NCI-H345 (cell line): ENCODE measurements at places on chromosomes 7 and 10.

DNA sequence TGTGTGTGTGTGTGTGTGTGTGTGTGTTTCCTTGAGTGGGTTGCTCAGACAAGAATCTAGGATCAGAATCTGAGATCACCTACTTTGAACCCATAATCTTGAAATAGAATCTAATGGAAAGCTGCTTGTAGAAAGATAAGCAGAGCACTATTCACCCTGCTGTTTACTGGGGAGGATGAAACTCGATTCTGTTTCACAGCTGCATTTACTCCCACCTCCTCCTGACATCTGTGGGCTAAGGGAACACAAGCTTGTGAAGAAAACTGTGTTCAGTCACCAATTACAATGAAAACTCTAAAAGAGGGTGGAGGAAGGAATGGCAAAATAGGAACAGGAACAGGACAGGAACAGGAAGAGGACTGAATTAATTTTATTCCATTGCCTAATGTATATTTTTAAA is 269.5 kb downstream of the TSPAN12 start:
- DNase-seq = no peak

GRCh38 chr7:39894904-39895303 is 55.2 kb upstream of the CDK13 start:
- no peak for DNase-seq

DNA sequence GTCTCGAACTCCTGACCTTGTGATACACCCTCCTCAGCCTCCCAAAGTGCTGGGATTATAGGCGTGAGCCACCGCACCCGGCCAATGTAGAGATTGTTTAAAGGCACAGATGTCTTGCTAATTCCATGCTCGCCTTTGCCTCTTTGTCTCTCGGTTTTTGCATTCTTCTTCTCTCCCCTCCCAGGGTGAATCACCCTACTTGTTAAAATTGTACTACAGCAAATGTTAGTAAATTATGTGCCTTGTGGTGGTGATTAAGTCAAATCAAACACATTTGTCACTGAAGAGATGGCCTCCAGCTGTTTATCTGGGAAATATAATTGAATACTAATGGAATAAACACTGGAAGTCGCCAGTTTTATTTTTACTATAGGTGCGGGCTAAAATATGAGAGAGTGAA is 384.4 kb upstream of the AUTS2 start:
- DNase-seq = no peak

- DNase-seq = no peak
Measured at GRCh38 chr10:116183733-116184511, 89.1 kb downstream of the GFRA1 start.

DNA sequence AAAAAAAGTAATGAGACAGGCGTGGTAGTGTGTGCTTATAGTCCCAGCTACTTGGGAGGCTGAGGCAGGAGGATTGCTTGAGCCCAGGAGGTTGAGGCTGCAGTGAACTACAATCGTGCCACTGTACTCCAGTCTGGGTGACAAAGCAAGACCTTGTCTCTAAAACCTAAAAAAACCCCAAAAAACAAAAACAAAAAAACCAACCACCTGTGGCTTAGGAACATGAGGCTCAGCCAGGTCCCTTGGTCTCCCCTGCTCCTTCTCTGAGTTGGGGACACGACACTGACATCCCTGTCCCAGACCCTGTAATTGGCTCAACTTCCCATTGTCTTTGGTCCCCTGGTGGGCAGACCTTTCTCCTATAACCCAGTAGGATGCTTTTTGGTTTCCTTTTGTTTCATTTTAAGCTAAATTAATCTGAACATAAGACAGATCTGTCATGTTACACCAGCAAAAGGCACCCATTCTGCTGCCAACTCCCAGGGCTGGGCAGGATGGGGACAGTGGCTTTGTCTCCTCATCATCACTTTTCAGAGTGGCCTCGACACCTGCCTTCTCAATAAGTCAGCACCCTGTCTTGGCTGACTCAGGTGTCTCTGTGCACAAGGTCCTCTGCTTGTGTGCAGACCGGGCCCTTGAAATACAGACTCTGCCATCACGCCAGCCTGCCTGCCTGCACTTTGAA is 74.4 kb downstream of the MYL10 start:
- no peak for DNase-seq

- no peak for DNase-seq
Measured at GRCh38 chr7:92845736-92846135, 9.4 kb upstream of the CDK6 start.

DNA sequence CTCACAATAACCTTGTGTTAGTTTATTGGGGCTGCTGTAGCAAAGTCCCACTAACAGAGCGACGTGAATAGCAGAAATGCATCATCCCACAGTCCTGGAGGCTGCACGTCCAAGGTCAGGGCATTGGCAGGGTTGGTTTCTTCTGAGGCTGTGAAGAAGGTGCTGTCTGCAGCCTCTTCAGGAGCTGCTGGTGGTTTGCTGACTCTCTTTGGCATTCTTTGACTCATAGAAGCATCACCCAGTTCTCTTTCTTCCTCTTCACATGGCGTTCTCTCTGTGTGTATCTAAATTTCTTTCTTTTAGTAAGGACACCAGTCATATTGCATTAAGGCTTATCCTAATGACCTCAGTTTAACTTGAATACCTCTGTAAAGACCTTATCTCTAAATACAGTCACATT is 428.4 kb upstream of the KLF6 start:
- no peak for DNase-seq

- DNase-seq = no peak
Measured at GRCh38 chr7:30170476-30171205, 35.9 kb downstream of the MTURN start.

DNA sequence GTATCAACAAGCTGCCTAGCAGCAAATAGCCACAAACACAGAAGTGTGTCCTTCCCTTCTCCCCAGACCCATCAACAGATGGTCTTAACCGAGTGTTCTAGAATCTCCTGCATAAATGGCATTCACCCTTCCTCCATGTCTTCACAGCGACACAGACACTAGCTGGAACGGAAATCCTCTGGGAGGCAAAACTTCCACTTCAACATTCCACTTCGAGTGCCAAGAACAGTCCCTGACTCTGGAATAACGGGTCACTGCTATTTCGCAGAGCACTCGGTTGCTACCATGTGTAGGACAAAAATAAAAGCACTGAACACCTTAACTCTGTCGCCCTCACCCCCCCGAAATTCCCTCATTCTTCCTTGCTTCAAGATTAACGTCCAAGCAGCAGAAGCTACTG is 65.1 kb downstream of the SFMBT2 start:
- DNase-seq = no peak

GRCh38 chr10:122990278-122990677 is 10.1 kb downstream of the PSTK start:
- DNase-seq = no peak

- DNase-seq = no peak
Measured at GRCh38 chr7:142795339-142795863, 24.6 kb downstream of the PRSS2 start.

GRCh38 chr10:60390224-60390626 is 550 bp upstream of the ANK3 start:
- no peak for DNase-seq

DNA sequence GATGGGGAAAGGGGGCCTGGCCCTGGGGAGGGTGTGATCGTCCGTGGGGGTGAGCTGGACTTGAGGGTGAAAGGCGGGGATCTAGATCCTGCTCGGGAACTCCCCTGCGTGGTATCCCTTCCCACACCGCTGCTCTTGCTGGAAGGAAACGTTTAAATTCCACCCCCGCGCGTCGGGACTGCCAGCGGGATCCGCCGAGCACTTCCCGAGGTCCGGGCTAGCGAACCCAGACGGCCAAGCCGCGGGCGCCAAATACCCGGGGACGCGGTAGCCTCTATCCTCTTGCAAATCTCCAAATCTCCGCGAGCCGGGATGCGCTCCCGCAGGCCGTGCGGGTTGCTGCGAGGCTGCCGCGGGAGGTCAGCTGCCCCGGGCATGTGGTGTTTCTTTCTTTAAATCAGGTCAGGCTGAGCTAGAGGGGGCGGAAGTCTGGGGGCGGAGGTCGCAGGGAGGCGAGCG is 904 bp downstream of the NPTX2 start:
- DNase-seq = no peak

GRCh38 chr10:122515588-122516231 is 44.8 kb upstream of the DMBT1 start:
- DNase-seq = no peak

DNA sequence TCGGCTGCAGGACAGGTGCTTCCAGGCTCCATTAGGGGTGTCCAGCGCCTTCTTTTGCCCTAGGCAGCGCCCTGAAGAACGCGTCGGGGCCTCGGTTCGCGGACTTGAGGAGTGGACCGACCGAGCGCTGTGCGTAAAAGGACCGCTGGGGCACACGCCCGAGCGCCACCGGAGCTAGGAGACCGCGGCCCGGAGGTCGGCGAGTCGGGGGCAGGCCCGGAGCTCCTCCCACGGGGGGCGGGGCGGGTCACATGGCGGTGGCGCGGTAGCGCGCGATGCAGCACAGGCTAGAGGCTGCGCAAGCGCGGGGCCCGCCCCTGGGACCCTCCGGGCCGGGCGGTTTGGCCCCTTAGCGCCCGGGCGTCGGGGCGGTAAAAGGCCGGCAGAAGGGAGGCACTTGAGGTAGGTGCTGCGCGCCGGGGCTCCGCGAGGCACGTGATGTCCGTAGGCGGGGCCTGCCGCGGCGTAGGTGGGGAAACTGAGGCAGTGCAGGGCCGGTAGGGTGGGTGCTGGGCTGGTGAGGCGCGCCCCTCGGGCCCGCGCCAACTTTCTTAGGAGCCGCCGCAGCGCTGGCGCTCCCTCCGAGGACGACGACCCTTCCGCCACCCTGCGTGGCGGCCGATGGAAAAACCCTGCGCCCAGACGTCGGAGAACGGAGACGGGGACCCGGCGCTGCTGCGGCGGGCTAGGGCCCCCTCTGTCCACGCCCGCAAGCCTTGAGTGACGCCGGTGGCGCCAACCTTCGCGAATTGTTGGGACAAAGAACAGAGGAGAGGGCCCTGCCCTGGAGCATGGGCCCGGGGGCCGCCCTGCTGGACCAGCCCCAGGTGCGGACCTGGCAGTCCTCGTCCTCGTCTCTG is at the start of gene PRXL2A:
TSS of gene PRXL2A (plus strand) at position 310 of the 860 bp plus-strand sequence. CDS start 11,917 bp downstream, outside the sequence.
- peak; percentile 83 for DNase-seq

DNA sequence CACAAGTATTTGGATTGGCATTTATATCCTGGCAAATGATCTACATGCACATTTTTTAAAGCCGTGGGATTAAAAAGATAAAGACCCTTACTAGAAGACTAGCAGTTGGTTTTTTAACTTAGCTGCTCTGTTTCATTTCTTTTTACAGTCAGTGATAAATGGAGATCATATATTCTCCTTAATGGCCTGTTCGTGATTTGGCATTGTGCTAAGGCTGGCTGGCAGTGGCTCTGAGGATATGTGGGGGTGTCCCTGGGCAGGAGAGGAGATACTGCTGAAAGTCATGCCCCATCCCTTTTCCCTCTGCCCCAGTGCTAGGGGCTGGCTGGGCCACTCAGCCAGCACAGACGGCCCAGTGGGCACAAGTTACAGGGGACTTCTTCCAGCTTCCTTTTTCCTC is 341.7 kb downstream of the PRPF18 start:
- DNase-seq = no peak

DNA sequence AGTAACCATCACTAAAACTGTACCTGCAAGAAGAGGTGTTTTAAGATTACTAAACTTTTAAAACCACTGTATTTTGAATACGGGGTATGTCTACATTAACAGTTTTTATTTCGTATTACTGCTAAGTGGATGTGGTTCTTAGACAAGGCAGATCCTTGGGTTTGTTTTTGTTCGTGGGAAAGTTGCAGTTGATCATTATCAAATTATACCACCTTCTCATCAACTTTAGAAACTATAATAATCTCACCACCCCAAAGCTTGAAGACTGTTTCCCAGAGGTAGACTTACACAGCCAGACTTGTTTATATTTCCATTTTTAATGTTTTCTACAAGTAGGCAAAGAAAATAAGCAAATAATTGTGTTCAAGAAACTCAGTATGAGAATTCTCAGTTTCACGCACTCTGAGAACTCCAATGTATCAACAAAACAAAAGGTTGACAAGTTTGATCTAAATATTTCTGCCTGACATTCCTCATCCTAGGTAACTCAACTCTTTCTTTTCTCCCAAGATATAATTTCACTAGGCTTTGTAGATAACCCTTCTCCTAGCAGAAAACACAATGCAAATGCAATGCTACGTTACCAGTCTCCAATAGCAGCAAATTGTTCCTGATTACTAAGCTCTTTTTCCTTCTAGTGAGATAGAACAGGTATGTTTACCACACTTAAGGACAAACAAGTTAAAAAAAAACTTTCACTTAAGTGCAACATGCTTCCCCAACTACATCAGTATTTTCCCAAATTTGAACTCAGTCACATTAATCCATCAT is 36.0 kb downstream of the IGF2BP3 start:
- no peak for DNase-seq

- no peak for DNase-seq
Measured at GRCh38 chr10:63128443-63128842, 4.7 kb upstream of the NRBF2 start.

DNA sequence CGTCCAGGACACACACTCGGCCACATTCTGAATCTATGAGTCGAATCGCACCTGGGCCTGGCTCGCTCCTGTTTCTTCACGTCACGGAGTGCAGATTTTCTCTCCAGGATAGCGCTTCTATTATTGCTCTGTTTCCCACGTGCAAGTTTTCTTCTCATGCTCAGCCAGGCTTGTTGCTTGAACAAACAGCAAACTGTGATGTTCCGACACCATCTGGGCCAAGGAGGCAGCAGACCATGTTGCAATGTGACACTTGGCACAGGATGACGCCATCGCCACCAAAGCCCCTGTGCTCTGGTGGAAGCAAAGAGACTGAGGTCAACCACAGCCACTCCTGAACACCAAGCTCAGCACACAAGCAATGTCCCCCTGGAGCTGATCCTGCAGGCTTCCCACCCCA is 507.1 kb upstream of the ADARB2 start:
- DNase-seq = no peak

DNA sequence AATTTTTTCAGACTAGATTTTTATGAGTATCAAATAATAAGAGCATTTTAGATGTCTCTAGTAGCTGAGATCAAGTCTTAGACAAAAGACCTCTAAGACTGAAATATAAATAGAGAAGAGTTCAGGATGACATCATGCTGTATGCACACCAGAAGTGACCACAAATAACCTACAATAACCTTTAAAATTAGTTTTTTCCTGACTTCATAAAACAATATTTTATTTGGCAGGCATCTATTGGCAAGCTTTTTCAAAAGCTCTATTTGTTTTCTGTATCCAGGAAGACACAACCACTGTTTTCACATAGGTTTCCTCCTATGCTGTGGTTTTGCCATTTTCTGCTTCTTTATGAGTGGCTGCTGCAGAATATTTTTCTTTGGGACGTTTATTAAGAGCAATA is 359.1 kb downstream of the CRPPA start:
- DNase-seq = no peak

- DNase-seq = no peak
Measured at GRCh38 chr7:5455581-5456219, 32.1 kb upstream of the TNRC18 start.

DNA sequence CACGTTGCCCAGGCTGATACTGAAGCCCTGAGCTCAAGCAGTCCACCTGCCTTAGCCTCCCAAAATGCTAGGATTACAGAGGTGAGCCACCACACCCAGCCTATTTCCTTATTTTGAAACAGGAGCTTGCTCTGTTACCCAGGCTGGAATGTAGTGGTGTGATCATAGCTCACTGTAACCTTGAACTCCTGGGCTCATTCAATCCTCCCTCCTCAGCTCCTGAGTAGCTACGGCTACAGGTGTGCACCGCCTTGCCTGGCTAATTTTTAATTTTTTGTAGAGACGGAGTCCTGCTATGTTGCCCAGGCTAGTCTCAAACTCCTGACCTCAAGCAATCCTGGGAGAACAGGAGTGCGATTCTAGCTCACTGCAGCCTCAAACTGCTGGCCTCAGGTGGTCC is 11.7 kb downstream of the MRLN start:
- no peak for DNase-seq

GRCh38 chr7:132708470-132708869 is 132.2 kb upstream of the PLXNA4 start:
- no peak for DNase-seq

- DNase-seq = peak; percentile 77
Measured at GRCh38 chr7:24718977-24719491, 38.2 kb downstream of the GSDME start.
